ENCODE measurements at places on chromosomes 1 and 21. TPM values are rescaled to one million over a fixed set of nuclear protein-coding genes. Genes with fewer than 3 reads are reported as not detected.

DNA sequence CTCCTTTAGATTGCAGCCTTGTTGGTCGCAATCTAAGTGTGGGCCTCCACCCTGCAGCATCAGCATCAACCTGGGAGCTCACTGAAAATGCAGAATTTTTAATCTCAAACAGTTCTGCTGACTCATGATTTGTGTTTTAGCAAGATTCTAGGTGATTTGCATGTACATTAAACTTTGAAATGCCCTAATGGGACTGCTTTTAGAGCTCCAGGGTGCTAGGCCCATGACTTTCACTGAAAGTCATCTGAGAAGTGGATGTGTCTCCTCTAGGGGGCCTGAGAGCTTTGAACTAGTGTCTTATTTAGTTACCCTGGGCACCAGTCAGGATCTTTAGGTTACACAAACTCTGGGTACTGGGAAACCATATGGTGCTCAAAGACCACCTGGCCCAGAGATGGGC lies 9.0 kb downstream of the TRIM67 start:
- DNase-seq: no peak

DNA sequence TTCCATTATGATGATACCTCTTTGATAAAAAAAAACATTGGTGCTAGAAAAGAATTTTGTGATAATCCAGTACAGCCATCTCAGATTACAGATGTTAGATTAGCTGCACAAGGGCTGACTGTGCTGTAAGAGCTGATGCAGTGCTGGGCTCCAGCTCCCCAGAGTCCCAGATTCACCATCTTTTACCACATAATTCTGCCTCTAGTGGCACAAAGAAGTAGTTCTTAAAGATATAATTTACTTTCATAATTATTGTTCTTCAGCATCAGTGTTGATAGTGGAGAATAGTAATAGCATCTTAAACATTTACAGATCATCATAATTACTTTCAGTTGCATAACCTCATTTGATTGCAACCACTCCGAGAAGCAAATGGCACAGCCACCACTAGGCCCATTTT lies 262.1 kb downstream of the BRINP2 start:
- no peak for DNase-seq

GRCh38 chr1:210505601-210506496 lies 177.1 kb downstream of the HHAT start:
- no peak for DNase-seq

The HAPLN2 gene
- total RNA-seq: 1.4 TPM

The CD247 gene
- 3.7 TPM for total RNA-seq
